ENCODE measurements at places on chromosomes 11 and 22.

DNA sequence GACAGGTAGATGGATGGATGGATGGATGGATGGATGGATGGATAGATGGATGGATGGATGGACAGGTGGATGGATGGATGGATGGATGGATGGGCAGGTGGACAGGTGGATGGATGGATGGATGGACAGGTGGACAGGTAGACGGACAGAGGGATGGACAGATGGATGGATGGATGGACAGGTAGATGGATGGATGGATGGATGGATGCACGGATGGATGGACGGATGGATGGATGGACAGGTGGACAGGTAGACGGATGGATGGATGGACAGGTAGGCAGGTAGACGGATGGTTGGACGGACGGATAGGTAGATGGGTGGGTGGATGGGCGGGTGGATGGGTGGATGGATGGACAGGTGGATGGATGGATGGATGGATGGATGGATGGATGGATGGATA lies 24.3 kb downstream of the PDGFB start:
- no peaks in the 10 kb centered on the region for H3K27me3 ChIP-seq
- H3K4me1 ChIP-seq: no peaks in the 10 kb centered on the region
- no peak for DNase-seq
- H3K36me3 ChIP-seq: no peaks in the 10 kb centered on the region
- no peak overlapping the region for H3K4me3 ChIP-seq

GRCh38 chr11:10933455-10934292 lies 75.8 kb upstream of the ZBED5 start:
- H3K36me3 ChIP-seq: no peaks in the 10 kb centered on the region
- H3K27ac ChIP-seq: peak overlapping the region; percentile 81
- peak overlapping the region; percentile 34 for H3K4me3 ChIP-seq
- DNase-seq: peak; percentile 91
- H3K27me3 ChIP-seq: no peaks in the 10 kb centered on the region
- no peaks in the 10 kb centered on the region for H3K4me1 ChIP-seq

GRCh38 chr11:77179048-77179447 lies 51.0 kb downstream of the MYO7A start:
- no peaks in the 10 kb centered on the region for H3K4me1 ChIP-seq
- no peaks in the 10 kb centered on the region for H3K27me3 ChIP-seq
- H3K36me3 ChIP-seq: no peaks in the 10 kb centered on the region

- no peaks in the 10 kb centered on the region for H3K36me3 ChIP-seq
- H3K27me3 ChIP-seq: no peaks in the 10 kb centered on the region
- H3K27ac ChIP-seq: no peak overlapping the region
- DNase-seq: no peak
Observed at GRCh38 chr22:40638261-40638660, 1.7 kb upstream of the MRTFA start.

- peak overlapping the region; percentile 78 for H3K27ac ChIP-seq
- peak; percentile 95 for DNase-seq
- H3K36me3 ChIP-seq: no peaks in the 10 kb centered on the region
- no peaks in the 10 kb centered on the region for H3K27me3 ChIP-seq
- no peaks in the 10 kb centered on the region for H3K4me1 ChIP-seq
Observed at GRCh38 chr11:102268083-102268984, 49.0 kb upstream of the BIRC3 start.

- H3K27me3 ChIP-seq: no peaks in the 10 kb centered on the region
- H3K4me3 ChIP-seq: no peak overlapping the region
Observed at GRCh38 chr11:103633819-103634590, 402.4 kb upstream of the DDI1 start.

DNA sequence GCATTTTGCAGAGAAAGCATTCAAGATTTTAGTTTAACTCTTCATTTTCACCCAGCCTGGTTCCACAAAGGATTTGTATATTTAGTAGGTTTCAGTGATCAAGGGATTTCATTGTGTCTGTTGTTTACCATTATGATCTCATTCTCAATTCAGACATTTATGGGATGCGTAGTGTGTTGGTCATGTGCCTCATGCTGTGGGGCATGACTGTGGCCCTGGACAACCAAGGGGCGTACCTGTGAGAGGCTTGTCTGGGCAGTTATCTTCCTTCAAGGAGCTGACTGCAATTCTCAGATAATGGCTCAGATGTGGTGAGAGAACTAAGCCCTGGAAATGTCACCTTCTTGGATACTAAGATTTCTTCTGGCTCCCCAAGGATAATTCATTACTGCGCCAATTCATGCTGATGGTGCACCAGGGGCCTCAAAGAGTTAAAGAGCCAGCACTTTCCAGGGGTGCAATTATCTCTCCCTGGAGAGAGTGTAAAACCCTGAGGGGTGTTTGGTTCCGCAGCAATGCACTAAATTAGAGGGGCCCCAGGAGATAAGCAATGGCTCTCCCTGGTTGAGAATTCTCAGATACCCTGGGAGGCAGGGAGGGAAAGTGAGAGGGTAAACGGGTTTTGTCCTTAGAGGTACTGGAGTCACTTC lies 32.2 kb downstream of the SLC6A5 start:
- H3K36me3 ChIP-seq: no peaks in the 10 kb centered on the region
- no peak overlapping the region for H3K4me3 ChIP-seq
- no peak for DNase-seq
